ENCODE measurements at places on chromosomes 5 and 9.

- no peak for DNase-seq
Observed at GRCh38 chr5:151284392-151284967, 19.1 kb downstream of the SLC36A3 start.

DNA sequence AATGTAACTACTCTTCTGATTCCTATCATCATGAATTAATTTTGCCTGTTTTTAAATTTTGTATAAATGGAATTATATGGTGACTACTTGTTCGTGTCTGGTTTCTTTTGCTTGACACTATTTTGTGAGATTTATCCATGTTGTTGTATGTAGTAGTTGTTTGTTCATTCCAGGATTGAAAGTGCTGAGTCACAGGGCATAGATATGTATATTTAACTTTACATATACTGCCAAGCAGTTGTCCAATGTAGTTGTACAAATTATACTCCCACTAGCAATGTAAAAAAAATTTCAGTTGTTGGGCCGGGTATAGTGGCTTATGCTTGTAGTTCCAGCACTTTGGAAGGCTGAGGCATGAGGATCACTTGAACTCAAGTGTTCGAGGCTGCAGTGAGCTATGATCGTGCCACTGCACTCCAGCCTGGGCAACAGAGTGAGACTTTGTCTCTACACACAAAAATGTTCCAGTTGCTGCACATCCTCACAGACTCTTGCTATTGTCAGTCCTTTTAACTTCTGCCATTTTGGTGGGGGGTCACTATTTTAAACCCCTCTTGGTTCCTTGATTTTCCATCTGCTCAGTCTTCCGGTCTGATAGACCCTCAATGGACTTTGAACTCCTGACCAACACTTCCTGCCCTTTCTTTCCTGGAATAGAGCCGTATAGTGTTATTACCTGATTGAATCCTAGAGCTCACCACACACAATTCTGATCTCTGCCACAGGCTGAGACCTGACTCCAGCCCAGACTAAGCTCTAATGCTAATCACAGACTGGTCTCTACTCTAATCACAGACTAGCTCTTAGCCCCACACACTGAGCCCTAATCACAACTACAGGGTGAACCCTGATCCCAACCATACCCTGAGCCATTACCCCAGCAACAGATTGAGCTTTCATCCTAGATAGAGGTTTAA lies 69.3 kb upstream of the MELK start:
- DNase-seq, result no peak

GRCh38 chr9:85453850-85454249 lies 287.9 kb downstream of the AGTPBP1 start:
- DNase-seq, result no peak

GRCh38 chr5:136043551-136043950 lies 14.8 kb downstream of the TGFBI start:
- DNase-seq, result no peak

DNA sequence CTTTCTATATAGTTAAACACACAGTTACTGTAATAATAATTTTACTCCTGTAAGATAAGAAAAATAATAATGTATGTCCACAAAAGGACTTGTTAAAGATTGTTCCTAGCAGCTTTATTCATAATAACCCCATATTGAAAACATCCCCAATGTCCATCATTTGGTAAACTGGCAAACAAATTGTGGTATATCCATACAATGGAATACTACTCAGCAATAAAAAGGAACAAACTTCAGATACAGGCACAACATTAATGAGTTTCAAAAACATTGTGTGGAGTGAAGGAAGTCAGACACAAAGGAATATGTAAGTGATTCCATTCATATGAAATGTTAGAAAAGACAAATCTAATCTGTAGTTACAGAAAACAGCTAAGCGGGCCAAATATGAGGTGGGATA lies 1.9 kb upstream of the MEGF10 start:
- DNase-seq, result no peak

DNA sequence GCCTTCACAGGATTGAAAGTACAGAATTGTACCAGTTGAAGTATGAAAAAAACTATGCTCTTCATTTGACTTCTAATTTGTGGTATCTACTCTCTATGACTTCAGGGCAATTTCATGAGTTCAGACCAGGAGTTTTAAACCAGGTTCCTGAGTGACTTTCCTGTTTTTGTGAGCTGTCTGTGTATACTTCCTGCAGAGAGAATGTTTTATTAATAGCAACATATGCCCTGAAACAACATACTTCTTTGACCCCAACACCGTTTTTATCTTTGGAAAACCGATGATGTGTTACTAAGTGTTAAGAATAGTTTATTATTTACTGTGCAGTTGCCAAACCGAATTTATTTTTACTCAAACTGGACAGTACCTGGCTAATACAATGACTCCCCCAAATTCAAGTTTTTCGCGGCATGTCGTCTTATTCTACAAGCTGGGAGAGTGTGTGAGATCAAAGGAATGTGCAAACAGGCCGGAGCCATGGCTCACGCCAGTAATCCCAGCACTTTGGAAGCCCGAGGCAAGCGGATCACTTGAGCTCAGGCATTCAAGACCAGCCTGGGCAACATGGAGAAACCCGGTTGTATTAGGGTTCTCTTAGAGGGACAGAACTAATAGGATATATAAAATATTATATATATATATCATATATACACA lies 58.7 kb upstream of the ERBIN start:
- peak; percentile 32 for DNase-seq

DNA sequence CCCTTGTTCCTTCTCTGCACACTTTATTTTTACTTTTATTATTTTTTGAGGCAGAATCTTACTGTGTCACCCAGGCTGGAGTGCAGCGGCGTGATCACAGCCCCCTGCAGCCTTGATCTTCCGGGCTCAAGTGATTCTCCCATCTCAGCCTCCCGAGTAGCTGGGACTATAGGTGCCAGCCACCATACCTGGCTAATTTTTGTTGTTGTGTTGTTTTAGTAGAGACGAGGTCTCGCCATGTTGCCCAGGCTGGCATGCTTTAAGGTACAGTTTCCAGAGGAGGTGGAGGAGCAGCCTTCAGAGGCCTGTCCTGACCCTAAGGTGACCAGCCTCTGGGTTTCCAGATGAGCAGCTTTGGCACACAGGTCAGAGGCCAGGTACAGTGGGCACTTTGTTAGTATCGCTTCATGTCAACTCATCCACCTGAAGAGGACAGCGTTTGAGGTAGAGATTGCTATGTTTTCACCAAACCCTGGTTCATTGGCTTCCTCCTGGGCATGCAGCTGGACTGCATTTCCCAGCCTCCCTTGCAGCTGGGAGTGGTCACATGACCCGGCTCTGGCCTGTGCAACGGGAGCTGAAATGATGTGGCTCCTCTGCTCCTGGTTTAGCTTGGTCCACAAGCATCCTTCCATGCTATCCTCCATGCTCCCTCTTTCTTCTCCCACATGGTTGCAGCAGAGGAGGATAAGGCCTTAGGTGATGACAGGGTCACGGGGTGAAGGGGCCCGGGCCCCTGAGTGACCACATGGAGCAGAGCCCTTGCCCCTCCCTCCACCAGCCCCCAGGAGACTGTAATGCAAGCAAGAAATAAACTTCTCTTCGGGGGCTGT lies 139.3 kb upstream of the IER5L start:
- DNase-seq, result no peak

GRCh38 chr5:172175263-172175719 lies 12.7 kb downstream of the STK10 start:
- no peak for DNase-seq
